ENCODE measurements at places on chromosomes 5 and 9. TPM values are rescaled to one million over a fixed set of nuclear protein-coding genes. Genes with fewer than 3 reads are reported as not detected.

Gene MYO10
- total RNA-seq = not detected

Gene C5orf63
- total RNA-seq = 14.3 TPM

- no peak overlapping the region for H3K27ac ChIP-seq
- DNase-seq = no peak
- no peaks in the 10 kb centered on the region for H3K36me3 ChIP-seq
- H3K4me1 ChIP-seq = no peaks in the 10 kb centered on the region
- no peak overlapping the region for H3K4me3 ChIP-seq
These were observed 273.7 kb downstream of the RASEF start for GRCh38 chr9:82789155-82789824.

GRCh38 chr5:18466731-18467130, 832.5 kb downstream of the TAF11L14 start:
- H3K27ac ChIP-seq = no peak overlapping the region
- H3K4me3 ChIP-seq = no peak overlapping the region
- no peak for DNase-seq
- no peaks in the 10 kb centered on the region for H3K36me3 ChIP-seq
- no peaks in the 10 kb centered on the region for H3K27me3 ChIP-seq

DNA sequence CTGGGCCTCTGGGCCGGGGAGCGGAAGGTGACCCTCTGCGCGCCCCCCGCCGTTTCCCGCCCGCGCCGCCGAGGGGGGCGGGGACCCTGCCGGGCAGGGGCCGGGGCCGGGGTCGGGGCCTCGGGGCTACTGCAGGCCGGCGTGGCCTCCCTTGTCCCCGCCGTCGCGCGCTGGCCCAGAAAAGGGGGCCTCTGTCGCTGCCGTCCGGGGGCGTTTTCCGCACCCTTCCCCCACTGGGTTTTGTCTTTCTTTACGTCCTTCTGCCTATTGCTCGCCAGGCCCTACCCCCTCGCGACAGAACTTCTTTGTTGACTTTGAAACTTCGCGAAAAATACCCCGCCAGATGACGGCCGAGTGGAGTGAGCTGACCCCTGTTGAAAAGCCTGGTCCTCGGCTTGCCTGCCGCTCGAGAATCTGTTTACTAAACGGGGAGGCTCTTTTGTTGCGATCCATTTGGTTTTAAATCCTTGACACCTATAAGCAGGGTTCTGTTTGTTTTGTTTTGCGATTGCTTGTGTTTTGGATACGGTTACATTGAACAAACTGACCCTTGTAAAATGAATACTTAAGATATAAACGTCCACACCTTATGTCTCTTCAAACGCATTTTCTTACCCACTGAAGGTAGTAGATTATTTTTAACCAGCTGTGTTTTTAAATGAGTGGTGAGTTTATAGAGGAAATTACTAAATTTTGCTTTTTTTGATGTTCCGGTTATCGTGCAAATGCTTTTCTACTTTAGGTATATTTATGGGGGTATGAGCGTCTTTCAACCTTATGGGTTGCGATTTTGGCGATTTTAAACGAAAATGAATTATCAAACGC, 765 bp downstream of the MARCHF6 start:
- H3K4me1 ChIP-seq = peaks cover 53% of the 10 kb centered on the region
- no peaks in the 10 kb centered on the region for H3K27me3 ChIP-seq
- DNase-seq = peak; percentile 67
- no peaks in the 10 kb centered on the region for H3K36me3 ChIP-seq
- peak overlapping the region; percentile 94 for H3K27ac ChIP-seq
- peak overlapping the region; percentile 81 for H3K4me3 ChIP-seq
